Dermis microvascular lymphatic vessel endothelial cell (primary cell): ENCODE measurements at places on chromosomes 7 and 10. TPM values are rescaled to one million over a fixed set of nuclear protein-coding genes. Genes with fewer than 3 reads are reported as not detected.

TAS2R5 gene
- total RNA-seq, result 0.26 and 0.51 TPM in 2 replicates

CHAT gene
- total RNA-seq, result not detected in 2 replicates

ZNF248 gene
- 4.5 and 5.7 TPM in 2 replicates for total RNA-seq

PAXIP1 gene
- total RNA-seq, result 4.5 and 5.4 TPM in 2 replicates

ZKSCAN5 gene
- 7.2 and 8.0 TPM in 2 replicates for total RNA-seq

SEC31B gene
- 0.90 and 1.8 TPM in 2 replicates for total RNA-seq

MMD2 gene
- total RNA-seq, result not detected in 2 replicates

NMT2 gene
- total RNA-seq, result 41.2 and 46.1 TPM in 2 replicates

PNLIPRP1 gene
- total RNA-seq, result not detected in 2 replicates

TMEM213 gene
- total RNA-seq, result not detected in 2 replicates

BMPER gene
- total RNA-seq, result 0.13 and 4.9 TPM in 2 replicates

UTF1 gene
- not detected in 2 replicates for total RNA-seq

AS3MT gene
- 0.64 and 0.76 TPM in 2 replicates for total RNA-seq

SCART1 gene
- 0.26 and 0.76 TPM in 2 replicates for total RNA-seq

BNIP3 gene
- total RNA-seq, result 25.3 and 32.9 TPM in 2 replicates

TRIM24 gene
- total RNA-seq, result 6.2 and 11.0 TPM in 2 replicates

BLNK gene
- not detected in 2 replicates for total RNA-seq

TSPAN33 gene
- total RNA-seq, result under 0.01 and 0.13 TPM in 2 replicates

VIM gene
- 4,197 and 5,499 TPM in 2 replicates for total RNA-seq

ZCWPW1 gene
- 0.76 and 0.77 TPM in 2 replicates for total RNA-seq

STAG3 gene
- total RNA-seq, result 0.13 and 0.38 TPM in 2 replicates

LIPF gene
- not detected in 2 replicates for total RNA-seq

STOX1 gene
- 0.13 and 0.38 TPM in 2 replicates for total RNA-seq

ACTR3C gene
- total RNA-seq, result 4.7 and 7.1 TPM in 2 replicates

PAX4 gene
- not detected in 2 replicates for total RNA-seq

PON1 gene
- total RNA-seq, result not detected in 2 replicates

CALHM3 gene
- total RNA-seq, result not detected in 2 replicates

LIPN gene
- not detected in 2 replicates for total RNA-seq

NXPH1 gene
- not detected in 2 replicates for total RNA-seq

GRM3 gene
- not detected in 2 replicates for total RNA-seq

GNAT3 gene
- total RNA-seq, result not detected in 2 replicates

SLC26A5 gene
- 0.64 and 1.0 TPM in 2 replicates for total RNA-seq

TAS2R16 gene
- total RNA-seq, result not detected in 2 replicates

ST8SIA6 gene
- total RNA-seq, result 0.13 and 0.25 TPM in 2 replicates

FOXI2 gene
- not detected in 2 replicates for total RNA-seq

EPHA1 gene
- under 0.01 TPM in 1 of 2 replicates, not detected in the other for total RNA-seq

RNF148 gene
- 0.51 and 0.89 TPM in 2 replicates for total RNA-seq

WASHC2A gene
- 27.3 and 34.6 TPM in 2 replicates for total RNA-seq

CDK1 gene
- 25.3 and 41.8 TPM in 2 replicates for total RNA-seq

ITGB1 gene
- total RNA-seq, result 1,069 and 1,162 TPM in 2 replicates

EIF4EBP2 gene
- 21.8 and 27.8 TPM in 2 replicates for total RNA-seq

PLPP4 gene
- total RNA-seq, result not detected in 2 replicates

MBLAC1 gene
- total RNA-seq, result 2.1 and 2.2 TPM in 2 replicates

SPRN gene
- not detected in 2 replicates for total RNA-seq

IFIT1B gene
- not detected in 2 replicates for total RNA-seq

C10orf62 gene
- not detected in 2 replicates for total RNA-seq

GOT1 gene
- total RNA-seq, result 22.3 and 23.4 TPM in 2 replicates

CALN1 gene
- 0.13 and 0.89 TPM in 2 replicates for total RNA-seq

GHRHR gene
- total RNA-seq, result not detected in 2 replicates

ANK3 gene
- total RNA-seq, result 0.51 and 0.77 TPM in 2 replicates

AOAH gene
- 0.13 and 0.51 TPM in 2 replicates for total RNA-seq
